ENCODE measurements at places on chromosomes 6 and 20. TPM values are rescaled to one million over a fixed set of nuclear protein-coding genes. Genes with fewer than 3 reads are reported as not detected.
A peak's percentile ranks its signal among the peaks of the same experiment; 100 is the strongest.

GRCh38 chr6:131408811-131409210 is 164.2 kb upstream of the ARG1 start:
- no peak for DNase-seq

DNA sequence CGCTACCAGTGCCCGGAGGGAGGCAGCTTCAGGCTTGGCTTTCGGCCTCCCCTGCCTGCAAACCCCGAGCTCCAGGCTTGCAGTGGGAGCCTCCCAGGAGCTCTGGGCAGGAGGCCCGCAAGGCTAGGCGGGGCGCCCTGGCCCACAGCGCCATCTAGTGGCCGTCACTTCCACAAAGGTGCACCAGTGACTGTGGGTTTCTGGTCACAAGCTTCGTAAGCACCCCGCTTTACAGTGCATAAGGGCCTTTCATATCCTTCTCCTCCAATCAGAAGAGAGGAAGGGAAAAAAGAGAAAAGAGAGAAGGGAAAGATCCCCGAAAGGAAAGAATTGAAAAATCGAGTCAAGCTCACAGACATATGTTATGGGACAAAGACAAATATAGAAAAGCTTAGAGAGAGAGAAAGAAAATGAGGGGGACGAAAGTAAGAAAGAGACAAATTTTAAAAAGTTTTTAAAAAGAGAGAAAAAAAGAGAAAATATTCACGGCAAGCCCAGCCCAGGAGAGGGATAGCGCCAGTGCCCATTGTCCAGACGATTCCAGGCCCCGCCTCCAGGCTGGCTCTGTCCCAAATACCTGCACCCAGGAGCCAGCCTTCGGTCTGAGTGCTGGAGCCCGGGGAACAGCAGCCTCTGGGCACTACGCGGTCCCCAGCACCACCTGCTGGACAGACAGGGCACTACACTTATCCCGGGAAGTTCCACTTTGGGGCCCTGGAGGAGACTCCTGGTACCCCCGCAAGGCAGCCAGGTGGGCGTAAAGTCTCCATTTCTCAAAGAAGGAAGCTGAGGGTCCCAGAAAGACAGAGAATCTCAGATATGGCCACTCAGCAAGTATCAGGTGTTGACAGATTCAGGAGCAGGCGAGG is 207.1 kb downstream of the PREX1 start:
- peak; percentile 98 for DNase-seq

DNA sequence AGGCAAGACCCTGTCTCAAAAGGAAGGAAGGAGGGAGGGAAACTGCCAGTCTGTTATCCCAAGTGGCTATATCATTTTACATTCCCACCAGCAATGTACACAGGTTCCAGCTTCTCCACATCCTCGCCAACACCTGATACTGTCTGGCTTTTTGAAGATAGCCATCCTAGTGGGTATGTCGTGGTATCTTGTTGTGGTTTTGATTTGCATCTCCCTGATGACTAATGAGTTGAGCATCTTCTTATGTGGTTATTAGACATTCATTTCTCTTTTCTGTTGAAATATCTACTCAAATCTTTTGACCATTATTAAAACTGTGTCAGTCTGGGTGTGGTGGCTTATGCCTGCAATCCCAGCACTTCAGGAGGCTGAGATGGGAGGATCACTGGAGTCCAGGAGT is 47.9 kb upstream of the ARID1B start:
- DNase-seq = no peak

DNA sequence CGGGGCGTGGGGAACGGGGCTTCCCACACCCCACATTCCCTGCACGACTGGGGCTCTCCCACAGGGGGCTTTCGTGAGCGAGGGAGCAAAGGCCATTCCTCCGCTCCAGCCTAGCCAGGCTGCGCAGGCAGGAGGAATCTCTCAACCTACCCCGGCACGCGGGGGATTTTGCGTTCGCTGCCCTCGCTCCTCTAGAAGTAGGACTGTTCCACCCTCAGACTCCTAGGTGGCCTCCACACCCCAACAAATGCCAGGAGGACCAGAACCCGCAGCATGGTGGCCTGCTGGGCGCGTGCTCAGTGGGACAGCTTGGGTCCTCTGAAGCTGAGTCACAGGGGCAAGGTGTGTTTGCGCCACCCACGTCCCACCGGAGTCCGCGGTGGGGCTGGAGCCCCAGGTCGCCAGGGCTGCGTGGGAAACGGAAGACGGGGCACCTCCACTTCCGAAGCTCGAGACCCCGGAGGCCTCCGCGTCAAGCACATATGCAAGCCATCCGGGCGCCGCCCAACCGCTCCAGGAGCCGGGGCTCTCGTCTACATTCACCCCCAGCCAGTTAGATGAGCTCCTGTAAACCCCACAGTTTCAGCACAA is 1938.5 kb upstream of the DEFB115 start:
- DNase-seq = no peak

GRCh38 chr6:122798099-122798641 is 9.1 kb downstream of the SMPDL3A start:
- DNase-seq = no peak

Gene TRAM2
- 21.6 TPM for total RNA-seq

GRCh38 chr6:168408504-168409136 is 32.4 kb upstream of the SMOC2 start:
- DNase-seq = no peak

Gene SCRT2
- 0.34 TPM for total RNA-seq

Gene MDFI
- total RNA-seq = 38.5 TPM

Gene PPIL1
- 86.5 TPM for total RNA-seq
